ENCODE measurements at places on chromosomes 12 and 14.

DNA sequence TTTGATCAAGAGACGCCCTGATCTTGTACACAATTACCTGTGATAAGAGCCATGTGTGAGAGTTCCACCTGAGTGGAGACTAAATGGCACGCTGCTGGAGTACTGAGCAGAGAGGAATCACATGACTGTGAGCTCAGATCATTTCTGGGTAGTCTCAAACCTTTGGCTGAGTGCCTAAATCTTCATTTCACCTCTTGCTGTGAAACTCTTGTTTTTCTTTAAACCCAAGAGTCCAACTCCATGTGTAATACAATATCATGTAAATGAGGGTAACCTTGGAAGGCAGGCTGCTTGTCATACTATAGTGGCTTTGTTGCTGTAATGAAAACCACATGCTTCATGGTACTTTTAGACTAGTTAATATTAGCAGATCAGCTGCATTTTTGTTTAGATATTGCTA lies 156.9 kb downstream of the CAND1 start:
- DNase-seq = no peak

- no peak for DNase-seq
Observed at GRCh38 chr14:72781561-72782508, 112.1 kb downstream of the DPF3 start.

GRCh38 chr14:76496595-76496994 lies 120.7 kb downstream of the ESRRB start:
- no peak for DNase-seq

DNA sequence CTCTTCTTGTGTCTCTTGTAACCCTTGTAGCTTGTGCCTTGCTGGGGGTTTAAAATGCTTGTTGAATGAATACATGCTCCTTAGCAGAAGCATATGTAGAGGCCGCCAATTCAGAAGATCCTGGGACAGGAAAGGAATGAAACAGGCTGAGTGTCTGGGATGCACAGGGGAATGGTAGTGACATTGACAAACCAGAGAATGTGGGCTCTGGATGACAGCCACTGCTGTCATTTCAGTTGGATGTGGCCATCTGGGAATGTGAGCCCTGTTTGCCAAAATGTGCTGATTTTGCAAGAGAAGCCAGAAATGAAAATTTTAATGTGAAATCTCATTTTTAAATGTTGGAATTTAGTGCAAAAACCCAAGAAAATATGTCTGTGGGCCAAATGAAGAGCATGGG lies 136.8 kb downstream of the DACT1 start:
- no peak for DNase-seq

All from pancreas (tissue), 10 donors.